Fibroblast of skin of scalp (primary cell): ENCODE measurements at places on chromosomes 5 and 9.

DNA sequence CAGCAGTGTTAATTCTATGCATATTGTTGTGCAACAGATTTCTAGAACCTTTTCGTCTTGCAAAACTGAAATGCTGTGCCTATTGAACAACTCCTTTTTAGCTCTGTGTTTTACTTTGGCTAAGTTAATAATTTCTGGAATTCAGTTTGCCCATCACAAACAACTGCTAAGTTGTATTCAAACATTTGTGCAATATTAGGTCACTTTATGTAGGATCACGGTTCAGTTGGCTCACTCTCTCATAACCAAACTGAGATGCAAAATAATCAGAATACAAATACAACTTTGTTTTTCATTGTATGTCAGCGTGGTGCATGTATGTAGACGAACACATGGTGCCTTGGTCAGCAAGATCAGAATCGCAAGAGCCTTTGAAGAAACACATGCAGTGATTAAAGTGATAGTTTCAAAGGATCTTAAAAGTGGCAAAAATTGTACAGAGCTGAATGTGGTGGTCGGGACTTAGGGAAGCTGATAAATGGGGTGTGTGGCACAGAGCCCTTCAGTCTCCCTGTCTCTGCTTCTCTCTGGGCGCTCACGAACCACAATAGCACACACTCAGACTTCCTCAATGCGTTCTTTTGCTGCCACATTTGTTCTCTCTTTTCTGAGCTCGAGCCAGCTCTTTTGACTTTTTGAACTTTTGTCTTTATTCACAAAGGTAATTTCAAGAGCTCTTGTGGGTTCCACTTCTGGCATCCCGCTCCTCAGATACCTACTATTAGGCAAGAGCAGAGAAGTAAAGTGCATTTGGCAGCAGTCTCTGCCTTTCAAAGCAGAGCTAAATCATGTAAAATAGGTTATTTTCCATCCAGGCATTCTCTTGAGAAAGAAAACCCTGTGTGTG is 112.4 kb upstream of the CTSL start:
- no peak for DNase-seq

DNA sequence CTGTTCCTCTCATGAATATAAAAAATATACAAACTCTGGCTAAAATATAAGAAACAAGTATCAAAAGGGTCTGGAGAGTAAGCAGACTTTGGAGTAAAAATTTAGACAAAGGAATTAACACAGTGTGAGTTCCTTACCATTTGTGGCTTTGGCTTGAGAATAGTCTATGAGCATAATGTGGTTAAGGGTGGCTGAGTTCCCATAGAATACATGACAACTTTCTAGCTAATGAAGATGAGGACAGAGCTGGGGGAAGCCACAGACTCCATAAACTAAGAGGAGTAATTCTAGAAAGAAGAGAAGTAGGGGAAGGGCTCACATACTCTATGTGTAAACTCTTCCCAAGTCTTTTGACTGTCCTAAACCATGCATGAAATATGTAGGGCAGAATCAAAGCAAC is 79.4 kb downstream of the CAAP1 start:
- no peak for DNase-seq

DNA sequence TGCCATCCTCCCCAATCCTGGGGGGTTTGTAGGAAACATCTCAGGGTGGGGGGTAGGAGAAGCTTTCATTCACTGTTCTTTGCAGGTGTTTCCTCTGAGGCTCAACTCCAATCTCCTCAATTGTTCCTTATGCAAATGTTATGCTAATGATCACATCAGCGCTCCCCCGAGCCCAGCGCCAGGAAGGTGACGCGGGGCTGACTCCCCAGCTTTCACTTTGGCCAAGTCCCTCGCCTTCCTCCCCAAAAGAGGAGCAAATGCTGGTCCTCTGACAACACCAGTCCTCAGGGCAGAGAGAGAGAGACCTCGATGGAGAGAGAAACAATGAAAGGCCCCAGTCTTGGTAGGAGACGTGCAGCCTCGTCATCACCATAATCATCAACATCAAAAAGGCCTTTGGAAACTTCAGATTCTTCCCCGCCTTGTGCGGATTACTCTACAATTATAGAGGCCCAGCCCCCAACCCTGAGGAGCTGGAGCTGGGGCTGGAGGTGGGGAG is 39.1 kb downstream of the PCDH1 start:
- DNase-seq = peak; percentile 33

DNA sequence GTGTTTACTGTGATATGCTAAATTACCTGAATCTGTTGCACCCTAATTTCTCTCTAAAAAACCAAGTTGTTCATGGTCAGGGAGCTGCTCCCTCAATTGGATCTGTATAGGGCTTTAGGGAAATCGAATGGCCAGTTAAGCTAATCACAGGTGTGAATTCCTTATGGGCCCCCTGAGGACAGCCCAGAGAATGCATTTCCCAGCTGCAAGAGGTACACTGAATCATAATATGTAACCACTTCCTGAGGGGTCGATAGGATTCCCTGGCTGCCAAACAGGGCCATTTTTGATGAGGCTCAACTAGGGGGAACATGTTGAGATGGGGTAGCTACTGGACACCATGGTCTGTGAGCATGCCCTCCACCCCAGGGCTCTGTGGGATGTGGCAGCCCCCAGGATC is 478.6 kb downstream of the CCDC171 start:
- DNase-seq = no peak

DNA sequence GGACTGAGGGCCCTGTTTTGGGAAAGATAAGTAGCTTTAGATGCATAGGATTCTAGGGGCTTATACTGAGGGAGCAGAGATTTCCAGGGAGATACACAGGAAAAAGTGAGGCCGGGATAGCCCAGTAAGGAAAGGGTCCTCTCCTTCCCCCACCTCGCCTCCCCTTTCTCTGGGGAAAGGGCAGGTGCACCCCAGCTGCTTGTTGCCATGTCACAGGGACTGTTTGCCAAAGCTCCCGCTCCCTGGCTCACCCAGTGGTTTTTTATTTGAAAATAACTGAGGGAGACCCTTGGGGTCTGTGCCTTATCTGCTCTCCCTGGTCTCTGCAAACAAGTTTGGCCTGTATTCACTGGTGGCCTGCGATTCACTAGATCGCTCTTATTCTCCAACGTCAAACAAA is 51.2 kb downstream of the RGS3 start:
- no peak for DNase-seq

- peak; percentile 49 for DNase-seq
Measured at GRCh38 chr9:3241290-3241689, 284.5 kb downstream of the RFX3 start.

GRCh38 chr5:136028090-136028489 is 698 bp upstream of the TGFBI start:
- DNase-seq = no peak

DNA sequence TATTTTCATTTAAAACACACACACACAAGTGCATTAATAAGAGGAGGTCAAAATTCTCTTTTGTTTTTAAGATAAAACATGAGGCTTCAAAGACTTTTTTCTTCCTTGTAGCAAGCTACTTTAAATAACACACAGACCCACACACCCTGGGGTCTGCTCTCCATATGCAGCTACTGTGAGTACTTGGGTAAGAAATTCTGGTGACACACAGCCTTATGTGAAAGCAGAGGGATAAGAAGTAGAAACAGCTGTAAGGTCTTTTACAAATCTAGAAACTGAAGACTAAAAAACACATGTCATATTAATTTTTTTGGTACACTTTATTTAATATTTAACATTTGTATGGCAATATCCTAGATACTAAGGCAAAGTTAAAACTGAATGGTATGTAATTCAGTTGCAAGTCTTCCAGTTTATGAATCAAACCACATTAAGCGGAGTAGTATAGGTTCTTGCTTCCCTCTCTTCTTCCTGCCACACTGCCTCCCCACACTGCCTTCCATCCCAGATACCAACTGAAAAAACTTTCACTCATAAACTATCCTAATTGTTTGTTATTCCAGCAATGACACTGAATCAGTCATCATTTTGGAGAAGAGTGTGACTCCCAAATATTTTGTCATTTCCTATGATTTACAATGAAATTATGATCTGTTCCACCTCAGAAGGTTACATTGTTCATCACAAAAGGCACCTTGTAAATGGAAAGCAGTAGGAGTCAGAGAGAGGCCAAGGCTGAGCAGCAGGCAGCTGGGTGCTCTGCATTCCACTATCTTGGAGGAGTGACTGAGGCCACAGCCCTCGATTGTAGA is 92.0 kb downstream of the PLCXD3 start:
- DNase-seq = peak; percentile 31

DNA sequence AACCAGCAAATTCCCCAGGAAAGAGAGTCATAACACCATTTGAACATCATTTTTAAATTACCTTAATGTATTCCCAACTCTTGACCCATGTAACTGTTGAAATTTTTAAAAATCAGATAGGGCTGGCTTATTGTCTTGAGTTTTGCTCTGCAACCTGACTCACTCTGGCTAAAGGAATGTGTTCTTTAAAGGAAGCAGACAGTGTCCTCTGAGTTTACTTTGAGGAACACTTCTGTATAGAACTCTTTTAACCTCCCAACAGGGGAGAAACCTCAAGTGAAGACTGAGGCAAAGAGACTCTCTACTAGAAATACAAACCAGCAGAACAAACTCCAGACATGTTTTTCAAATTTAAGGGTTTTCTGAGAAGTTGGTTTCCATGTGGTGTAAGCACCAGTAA is 248.9 kb downstream of the CWC27 start:
- no peak for DNase-seq

GRCh38 chr9:130786526-130786925 is 48.5 kb upstream of the ABL1 start:
- DNase-seq = no peak

GRCh38 chr5:150801117-150801927 is 22.8 kb downstream of the SMIM3 start:
- peak; percentile 74 for DNase-seq

DNA sequence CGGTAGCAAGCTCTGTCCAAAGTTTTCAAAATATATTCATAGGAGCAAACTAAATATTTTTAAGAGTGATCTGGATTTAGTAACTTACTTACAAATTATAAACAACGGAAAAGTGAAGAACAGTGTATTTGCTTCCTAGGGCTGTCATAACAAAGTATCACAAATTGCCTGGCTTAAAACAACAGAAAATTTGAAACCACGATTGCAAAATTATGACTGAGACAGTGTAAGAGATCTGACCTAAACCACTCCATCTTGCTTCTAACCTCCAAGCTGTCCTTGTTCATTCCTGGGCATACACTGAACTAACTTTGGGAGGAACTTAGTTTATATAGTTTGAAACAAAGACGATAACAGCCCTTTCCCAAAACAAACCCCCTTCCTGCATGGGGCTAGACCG is 202.0 kb upstream of the CDH6 start:
- DNase-seq = no peak

- no peak for DNase-seq
Measured at GRCh38 chr9:110021891-110022290, 186.1 kb downstream of the C9orf152 start.

- peak; percentile 71 for DNase-seq
Measured at GRCh38 chr5:60945813-60946187, 795 bp downstream of the NDUFAF2 start.

- DNase-seq = no peak
Measured at GRCh38 chr5:103260951-103261350, 2.4 kb downstream of the MACIR start.

DNA sequence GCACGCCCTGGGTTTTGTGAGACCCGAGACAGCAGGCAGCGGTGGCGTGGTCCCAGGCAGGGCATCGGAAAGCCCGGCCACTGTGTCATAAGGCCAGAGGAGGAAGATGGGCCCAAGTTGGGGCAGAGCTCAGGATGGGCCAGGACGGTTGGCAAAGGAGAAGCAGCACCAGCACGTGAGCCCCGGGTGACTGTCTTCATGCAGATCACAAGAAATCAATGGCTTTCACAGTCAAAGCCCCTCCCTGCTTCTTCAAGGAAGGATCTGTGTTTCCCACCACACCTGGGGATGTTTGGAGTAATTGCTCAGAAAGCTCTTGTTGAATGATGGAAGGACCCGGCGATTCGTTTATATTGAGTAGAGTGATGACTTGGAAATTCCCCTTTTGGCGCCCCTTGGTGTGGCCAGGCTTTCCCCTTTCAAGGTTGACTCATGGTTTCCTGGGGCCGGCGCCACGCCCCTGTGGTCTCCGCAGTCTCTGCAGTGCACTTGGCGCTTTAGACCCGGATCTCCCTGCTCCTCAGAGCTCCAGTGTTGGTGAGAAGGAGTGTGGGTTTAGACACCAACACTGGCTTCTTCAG is 52.1 kb downstream of the IL31RA start:
- DNase-seq = no peak

- DNase-seq = peak; percentile 25
Measured at GRCh38 chr5:118946138-118946800, 42.1 kb downstream of the DTWD2 start.

GRCh38 chr5:67723873-67724272 is 491.7 kb upstream of the PIK3R1 start:
- DNase-seq = no peak

- no peak for DNase-seq
Measured at GRCh38 chr5:152061095-152061494, 136.4 kb upstream of the GLRA1 start.

DNA sequence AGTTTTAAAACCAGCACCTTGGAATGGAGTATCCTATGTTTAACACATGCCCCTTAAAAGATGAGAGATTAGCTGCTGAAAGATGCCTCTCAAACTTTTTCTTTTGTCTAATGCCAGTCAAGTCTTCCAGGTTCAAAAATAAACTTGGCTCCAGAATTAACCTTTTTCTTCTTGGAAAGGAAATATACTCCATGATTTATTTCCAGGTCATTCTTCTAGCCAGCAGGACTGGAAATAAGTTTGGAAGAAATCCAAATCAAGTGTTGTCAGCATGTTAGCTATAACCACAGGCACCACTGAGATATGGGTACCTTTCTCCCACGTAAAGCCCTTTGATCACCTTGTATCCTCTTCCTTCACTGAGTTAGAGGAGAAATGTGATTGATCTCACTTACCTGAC is 56.1 kb downstream of the NLN start:
- DNase-seq = no peak

GRCh38 chr5:138653502-138653901 is 78.3 kb upstream of the HSPA9 start:
- no peak for DNase-seq

DNA sequence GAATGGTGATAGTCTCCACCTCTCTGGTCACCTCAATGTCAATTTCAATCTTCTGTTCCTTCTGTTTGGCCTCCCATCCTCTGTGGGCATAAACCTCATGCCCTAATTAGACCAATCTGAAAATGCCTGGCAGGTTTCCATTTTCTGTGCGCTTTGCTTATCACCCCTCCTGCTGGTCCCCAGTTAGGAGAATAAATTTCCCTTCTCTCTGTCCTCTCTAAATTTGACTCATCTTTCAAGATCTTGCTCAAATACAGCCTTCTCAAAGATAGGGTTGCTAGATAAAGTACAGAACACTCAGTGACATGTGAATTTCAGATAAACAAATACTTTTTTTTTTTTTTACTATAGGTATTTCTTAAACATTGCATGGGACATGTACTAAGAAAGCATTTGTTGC is 69.4 kb upstream of the CD180 start:
- DNase-seq = no peak

DNA sequence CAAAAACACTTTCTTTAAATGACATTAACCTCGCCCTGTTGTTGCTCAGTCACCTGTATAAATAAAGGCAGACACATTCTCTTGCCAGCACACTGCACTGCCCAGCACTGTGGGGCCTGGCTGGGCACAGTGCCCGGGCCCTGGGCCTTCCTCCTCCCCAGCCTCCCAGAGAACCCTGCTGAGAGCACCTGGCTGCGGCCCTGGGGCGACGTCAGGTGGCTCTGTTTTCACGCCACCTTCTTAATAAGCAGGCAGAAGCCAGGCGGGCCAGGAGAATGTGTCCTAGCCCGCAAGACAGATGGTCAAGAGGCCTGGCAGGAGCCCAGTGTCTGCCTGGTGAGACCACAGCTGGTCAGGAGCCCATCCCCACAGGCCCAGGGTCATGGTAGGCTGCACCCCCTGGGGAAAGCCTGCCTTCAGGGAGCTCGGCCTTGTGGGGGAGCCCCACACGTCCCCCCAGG is 8.2 kb upstream of the AGPAT2 start:
- no peak for DNase-seq
